ENCODE measurements at places on chromosomes 5 and 9. TPM values are rescaled to one million over a fixed set of nuclear protein-coding genes. Genes with fewer than 3 reads are reported as not detected.

DNA sequence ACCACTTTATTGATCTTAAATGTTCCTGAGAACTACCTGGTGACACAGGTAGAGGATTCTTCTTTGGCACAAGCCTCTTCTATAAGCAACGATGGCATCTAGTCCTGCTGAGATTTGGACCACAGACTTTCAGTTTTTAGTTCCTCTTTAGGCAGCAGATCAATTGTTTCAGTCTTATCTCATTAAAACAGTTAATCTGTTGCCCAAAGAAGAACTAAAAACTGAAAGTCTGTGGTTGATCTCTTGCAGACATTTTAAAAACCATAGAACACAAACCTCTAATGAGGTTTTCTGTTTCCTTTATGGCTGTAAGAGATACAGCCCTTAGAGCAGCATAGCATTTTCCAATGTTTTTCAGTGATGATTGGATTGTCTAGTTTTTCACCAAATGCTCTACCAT lies 480.9 kb downstream of the MTRR start:
- no peak overlapping the region for H3K4me3 ChIP-seq
- H3K27ac ChIP-seq = no peak overlapping the region
- no peaks in the 10 kb centered on the region for H3K4me1 ChIP-seq
- no peaks in the 10 kb centered on the region for H3K36me3 ChIP-seq

DNA sequence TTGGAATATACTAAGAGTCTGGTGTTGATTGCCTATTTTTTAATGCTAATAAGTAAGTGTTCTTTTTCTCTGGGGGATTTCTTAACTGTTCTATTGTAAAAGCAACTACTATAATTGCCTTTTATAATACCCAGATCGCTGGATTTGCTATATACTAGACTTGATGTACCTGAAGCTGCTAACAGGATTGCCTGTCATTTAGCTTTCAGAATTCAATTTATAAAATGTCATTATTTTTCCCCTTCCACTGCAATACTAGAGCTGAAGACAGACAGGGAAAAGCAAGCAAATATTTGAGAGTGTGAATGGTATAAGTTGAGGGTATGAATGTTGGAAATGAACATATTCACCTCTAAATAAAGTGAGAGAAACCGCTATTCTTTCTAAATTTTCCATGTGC lies 115.5 kb downstream of the SH3GL2 start:
- no peak overlapping the region for H3K4me3 ChIP-seq
- no peaks in the 10 kb centered on the region for H3K27me3 ChIP-seq
- H3K4me1 ChIP-seq = no peaks in the 10 kb centered on the region
- H3K36me3 ChIP-seq = no peaks in the 10 kb centered on the region

- no peak overlapping the region for H3K4me3 ChIP-seq
- no peak overlapping the region for H3K27ac ChIP-seq
- H3K36me3 ChIP-seq = peaks cover 12% of the 10 kb centered on the region
- H3K4me1 ChIP-seq = no peaks in the 10 kb centered on the region
These were observed 24.8 kb downstream of the GPR107 start for GRCh38 chr9:130078547-130078946.

DNA sequence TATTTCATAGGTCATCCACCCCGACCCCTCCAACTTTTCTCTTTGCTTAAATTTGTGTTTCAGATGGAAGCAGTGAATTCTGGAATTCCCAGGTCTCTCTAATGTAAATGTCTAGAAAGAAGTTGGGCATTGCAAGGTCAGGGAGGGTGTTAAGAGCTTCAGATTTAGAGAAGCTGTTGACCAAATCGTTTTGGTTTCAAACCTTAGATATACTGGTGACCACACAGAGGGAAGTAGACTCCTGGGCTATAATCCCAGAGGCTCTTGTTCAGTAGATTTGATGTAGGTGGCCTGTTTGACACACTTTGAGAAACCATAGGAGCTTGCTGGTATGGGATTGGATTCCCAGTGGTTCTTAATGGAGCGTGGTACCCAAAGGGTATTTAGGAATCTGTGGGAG lies 137.3 kb upstream of the KLF9 start:
- no peaks in the 10 kb centered on the region for H3K4me1 ChIP-seq
- H3K27me3 ChIP-seq = no peaks in the 10 kb centered on the region
- no peak for DNase-seq
- no peaks in the 10 kb centered on the region for H3K36me3 ChIP-seq

DNA sequence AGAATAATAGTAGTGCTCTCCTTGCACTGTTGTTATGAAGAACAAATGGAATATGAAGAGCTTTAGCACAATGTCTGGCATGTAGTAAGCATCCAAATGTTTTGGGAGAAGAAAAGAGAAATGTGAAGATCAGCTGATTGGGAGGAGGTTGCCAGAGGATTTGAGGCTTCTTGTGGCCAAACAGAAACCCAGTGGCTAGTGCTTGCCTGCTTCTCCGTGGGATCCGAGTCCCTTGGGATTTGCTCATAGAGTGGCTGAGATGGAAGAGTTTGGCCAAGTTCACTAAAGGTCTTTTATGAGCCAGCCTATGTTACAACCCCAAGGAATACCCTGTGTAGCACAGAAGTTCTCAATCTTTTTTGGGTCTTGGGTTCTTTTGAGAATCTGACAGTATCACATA lies 86.0 kb downstream of the ANGPTL2 start:
- H3K27me3 ChIP-seq = no peaks in the 10 kb centered on the region
- no peaks in the 10 kb centered on the region for H3K36me3 ChIP-seq
- peak overlapping the region; percentile 46 for H3K27ac ChIP-seq
- H3K4me1 ChIP-seq = peaks cover 19% of the 10 kb centered on the region
- no peak for DNase-seq
- no peak overlapping the region for H3K4me3 ChIP-seq

GRCh38 chr9:4171971-4172370 lies 127.9 kb downstream of the GLIS3 start:
- H3K4me1 ChIP-seq = peaks cover 4% of the 10 kb centered on the region
- no peak overlapping the region for H3K27ac ChIP-seq
- H3K36me3 ChIP-seq = no peaks in the 10 kb centered on the region
- no peak for DNase-seq
- no peak overlapping the region for H3K4me3 ChIP-seq

DNA sequence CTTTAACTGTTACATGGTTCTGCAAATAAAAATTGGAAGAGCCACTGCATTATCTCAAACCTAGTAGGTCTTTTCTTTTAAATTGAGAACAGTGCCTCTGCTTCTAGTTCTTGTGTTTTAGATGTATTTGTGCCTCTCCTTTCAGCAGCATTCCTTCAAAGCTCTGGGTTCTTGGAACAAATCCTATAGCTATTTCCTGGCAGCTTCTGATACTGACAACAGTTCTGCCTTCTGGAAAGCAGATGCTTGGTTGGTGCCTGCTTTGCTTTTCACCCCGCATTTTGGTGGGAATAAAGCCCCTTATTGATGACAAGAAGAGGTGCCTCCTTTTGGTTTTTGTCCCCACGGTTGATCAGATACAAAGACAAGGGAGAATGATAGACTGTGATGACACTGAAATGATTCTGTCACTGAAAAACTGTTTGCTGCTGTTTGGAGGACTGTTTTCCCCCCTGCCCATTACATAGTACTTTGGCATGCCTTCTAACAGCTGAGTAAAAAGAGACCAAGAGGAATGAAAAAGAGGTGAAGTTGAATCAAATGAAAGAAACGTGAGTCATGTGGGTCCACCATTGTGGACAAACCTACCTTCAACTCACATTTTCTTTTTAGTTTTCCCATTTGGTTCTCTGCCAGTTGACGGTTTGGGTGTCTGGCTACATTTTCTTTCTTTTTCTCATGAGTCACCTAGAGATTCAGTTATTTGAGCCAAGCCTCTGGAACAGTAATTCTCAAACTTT lies 5.6 kb downstream of the PTCD2 start:
- H3K4me1 ChIP-seq = peaks cover 10% of the 10 kb centered on the region
- no peak overlapping the region for H3K27ac ChIP-seq
- no peaks in the 10 kb centered on the region for H3K27me3 ChIP-seq
- peaks cover 67% of the 10 kb centered on the region for H3K36me3 ChIP-seq

GRCh38 chr5:120314191-120314590 lies 149.9 kb upstream of the PRR16 start:
- no peaks in the 10 kb centered on the region for H3K27me3 ChIP-seq
- no peak for DNase-seq
- H3K27ac ChIP-seq = no peak overlapping the region
- no peaks in the 10 kb centered on the region for H3K36me3 ChIP-seq
- H3K4me1 ChIP-seq = no peaks in the 10 kb centered on the region

- peak overlapping the region; percentile 3 for H3K27ac ChIP-seq
- peaks cover 3% of the 10 kb centered on the region for H3K36me3 ChIP-seq
- H3K4me3 ChIP-seq = no peak overlapping the region
- no peaks in the 10 kb centered on the region for H3K27me3 ChIP-seq
These were observed 94.4 kb downstream of the PDE6A start for GRCh38 chr5:149849966-149850910.

DNA sequence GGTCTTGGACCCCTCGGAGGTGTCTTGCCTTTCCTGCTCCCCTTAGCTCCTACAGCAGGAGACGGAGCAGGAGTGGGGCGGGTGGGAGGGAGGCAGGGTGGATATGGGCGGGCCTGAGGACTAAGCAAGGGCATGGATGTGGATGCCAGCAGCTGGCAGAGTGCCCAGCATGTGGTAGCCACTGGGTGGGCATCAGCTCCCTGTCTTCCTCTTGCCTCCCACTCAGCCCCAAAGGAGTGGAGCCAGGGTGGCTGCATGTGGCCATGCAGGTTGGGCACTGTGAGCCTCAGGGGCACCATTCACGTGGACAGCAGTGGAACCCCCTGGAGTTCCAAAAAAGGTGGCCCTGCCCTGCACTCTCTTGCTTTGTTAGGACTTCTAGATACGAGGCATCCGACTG lies 90.1 kb upstream of the TBCA start:
- no peaks in the 10 kb centered on the region for H3K27me3 ChIP-seq
- no peak for DNase-seq
- H3K36me3 ChIP-seq = no peaks in the 10 kb centered on the region
- H3K4me3 ChIP-seq = no peak overlapping the region

GRCh38 chr9:96222132-96222531 lies 79.8 kb downstream of the HSD17B3 start:
- peaks cover 4% of the 10 kb centered on the region for H3K27me3 ChIP-seq
- H3K4me3 ChIP-seq = no peak overlapping the region
- no peak overlapping the region for H3K27ac ChIP-seq
- DNase-seq = no peak
- H3K36me3 ChIP-seq = no peaks in the 10 kb centered on the region

DNA sequence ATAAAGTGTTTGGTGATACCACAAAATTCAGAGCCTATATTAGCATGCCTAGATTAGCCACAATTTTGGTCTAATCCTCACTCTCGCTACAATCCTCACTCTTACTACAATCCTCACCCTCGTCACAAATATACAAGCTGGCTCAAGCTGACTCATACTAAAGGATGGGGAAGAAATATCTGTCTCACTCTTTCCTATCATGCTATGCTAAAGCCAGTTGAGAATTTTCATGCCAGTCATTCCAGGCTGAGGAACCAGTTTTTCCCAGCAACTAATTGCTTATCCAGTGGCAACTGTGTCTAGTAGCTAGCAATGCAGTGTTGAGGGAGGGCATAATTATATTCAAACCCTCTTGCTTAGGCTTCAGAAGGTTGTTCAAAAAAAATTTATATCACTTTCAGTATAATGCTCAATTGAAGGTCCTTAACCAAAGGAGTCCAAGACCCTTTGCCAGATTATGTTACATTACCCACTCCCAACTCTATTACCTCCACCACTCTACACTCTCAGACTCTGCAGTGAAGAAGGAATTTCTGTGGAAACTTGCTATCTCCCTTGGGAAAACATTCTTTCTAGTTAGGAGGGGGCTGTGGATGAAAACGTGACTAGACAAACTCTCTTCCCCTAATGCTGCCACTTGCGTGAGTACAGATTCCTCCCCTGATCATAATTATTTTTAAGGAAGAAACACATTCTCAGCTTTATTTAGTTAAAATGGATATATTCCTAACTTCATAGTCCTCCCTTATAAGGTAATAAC lies 810.3 kb upstream of the ACO1 start:
- no peaks in the 10 kb centered on the region for H3K36me3 ChIP-seq
- no peaks in the 10 kb centered on the region for H3K4me1 ChIP-seq
- DNase-seq = no peak
- H3K27ac ChIP-seq = no peak overlapping the region

GRCh38 chr5:117893211-117893610 lies 1095.1 kb downstream of the DTWD2 start:
- H3K4me3 ChIP-seq = no peak overlapping the region
- H3K4me1 ChIP-seq = no peaks in the 10 kb centered on the region
- no peaks in the 10 kb centered on the region for H3K36me3 ChIP-seq
- no peak for DNase-seq
- no peaks in the 10 kb centered on the region for H3K27me3 ChIP-seq

GRCh38 chr5:56167519-56167918 lies 65.6 kb downstream of the ANKRD55 start:
- H3K4me3 ChIP-seq = no peak overlapping the region
- DNase-seq = no peak

Gene ITGA2
- total RNA-seq = 0.71 TPM

Gene IFNK
- total RNA-seq = not detected

Gene FBP2
- total RNA-seq = 53.2 TPM

Gene JAKMIP2
- 0.07 TPM for total RNA-seq

Gene UGT3A1
- 0.67 TPM for total RNA-seq

Gene CNTNAP3
- total RNA-seq = 0.63 TPM

Gene DMGDH
- total RNA-seq = 2.3 TPM

Gene HSPA4
- 147 TPM for total RNA-seq

All from psoas muscle (tissue), 8 donors.